ENCODE measurements at places on chromosomes 12 and 14.
A peak's percentile ranks its signal among the peaks of the same experiment; 100 is the strongest.

- no peak for DNase-seq
These were observed 117.1 kb downstream of the GXYLT1 start for GRCh38 chr12:42027546-42027945.

DNA sequence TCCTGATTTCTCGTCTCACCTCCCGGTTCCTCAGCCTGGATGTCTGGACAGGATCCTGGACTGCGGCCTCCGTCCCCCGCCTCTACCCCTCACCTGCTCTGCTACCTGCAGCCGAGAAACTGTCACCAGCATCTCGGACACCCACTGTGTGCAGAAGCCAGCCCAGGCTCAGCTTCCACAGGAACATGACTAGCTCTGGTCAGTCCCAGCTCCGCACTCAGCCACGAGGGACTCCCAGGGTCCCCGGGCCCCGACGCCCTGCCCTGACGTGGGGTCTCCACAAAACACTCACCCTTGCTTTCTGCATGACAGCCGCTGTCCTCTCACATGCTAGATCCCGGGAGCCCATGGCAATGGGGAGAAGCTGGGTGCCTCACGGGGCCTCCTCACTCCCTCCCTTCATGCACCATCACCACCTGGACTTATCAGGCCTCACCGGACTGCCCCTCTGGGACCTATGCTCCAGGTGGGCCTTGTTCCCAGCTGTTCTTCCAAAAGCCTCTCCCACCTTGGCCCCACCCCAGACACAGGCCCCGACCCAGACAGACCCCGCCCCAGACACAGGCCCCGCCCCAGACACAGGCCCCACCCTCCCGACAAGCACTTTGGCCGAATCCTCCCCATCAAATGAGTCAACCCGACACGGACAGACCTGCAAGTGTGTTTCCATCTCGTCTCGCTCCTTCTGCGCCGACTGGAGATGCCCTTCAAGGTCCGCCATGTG is 26.9 kb upstream of the ANKLE2 start:
- DNase-seq, result no peak

DNA sequence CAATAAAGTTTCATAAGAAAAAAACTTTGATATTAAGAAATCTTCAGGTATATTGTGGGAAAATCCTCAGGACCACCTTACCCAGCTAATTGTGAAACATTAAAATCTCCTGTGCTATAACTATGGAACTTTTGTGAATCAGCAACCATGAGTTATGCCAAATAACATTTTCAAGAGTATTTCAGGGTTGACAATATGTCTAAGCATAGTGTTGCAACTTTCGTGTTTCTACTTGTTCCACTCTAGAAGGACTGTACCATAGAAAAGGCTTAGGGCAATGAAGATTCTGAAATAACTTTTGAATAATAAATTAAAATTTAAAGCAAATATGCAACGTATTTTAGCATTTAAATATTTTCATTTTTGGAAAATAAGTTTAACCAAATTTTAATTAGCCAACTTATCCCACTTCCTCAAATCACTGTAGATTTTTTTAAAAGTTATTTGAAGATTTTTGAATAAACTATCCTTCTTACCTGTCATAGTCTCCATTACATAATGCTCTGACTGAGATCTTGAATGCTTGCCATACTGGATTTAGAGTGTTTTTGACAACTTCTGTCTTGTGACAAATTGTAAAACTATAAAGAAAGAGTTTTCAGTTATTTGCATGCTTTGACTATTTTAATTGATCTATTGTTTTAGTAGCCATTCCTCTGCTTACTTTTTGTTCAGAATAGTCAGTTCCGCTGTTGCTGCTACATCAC is 143.6 kb downstream of the CPNE8 start:
- no peak for DNase-seq

DNA sequence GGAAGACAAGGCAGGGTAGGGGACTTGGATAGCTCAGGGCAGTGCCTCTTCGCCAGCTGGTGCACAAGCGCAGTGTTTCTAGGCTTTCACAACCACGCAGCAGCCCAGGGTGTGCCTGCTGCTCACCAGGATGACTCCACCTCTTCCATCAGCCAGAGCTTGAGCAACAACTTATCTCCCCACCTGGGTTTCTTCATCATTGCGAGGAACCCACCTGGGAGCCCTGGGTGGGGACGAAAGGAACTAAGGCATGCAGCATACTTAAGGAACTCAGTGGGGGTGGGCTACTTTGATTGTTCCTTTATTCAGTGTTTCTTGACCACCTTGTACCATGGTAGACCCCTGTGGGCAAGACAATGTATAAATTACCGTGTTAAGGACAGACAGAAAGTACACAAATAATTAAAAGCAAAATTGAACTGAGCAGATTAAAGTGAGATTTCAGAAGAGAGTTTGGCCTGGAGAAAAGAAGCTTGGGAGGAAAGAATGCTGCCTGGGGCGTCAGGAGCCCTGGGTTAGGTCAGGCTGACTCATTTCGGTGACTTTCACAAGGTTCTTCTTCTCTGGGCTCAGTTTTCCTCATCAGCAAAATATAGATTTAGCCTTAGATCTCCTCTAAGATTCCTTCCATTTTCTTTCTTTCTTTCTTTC is 22.9 kb downstream of the KRT18 start:
- no peak for DNase-seq

DNA sequence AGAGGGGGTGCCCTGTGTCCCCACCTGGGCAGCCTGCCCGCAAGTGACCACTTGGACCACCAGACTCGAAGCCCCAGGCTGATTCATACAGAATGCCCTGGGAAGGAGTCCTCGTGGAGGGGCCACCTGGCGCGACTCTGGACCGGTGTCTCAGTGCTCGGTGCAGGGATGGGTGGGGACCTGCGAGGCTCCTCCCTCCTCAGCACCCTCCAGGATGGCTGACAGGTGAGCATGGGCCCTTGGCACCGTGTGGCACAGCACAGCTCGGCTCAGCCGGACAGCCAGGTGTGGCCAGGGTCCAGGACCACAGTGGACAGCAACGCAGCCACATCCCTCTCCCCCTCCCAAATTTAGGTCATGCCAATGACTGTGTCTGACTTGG is 44.5 kb downstream of the CCNK start:
- DNase-seq, result no peak

- no peak for DNase-seq
These were observed 55.1 kb upstream of the CMKLR1 start for GRCh38 chr12:108394196-108394595.

GRCh38 chr12:2118481-2119255 is 65.9 kb downstream of the CACNA1C start:
- no peak for DNase-seq

DNA sequence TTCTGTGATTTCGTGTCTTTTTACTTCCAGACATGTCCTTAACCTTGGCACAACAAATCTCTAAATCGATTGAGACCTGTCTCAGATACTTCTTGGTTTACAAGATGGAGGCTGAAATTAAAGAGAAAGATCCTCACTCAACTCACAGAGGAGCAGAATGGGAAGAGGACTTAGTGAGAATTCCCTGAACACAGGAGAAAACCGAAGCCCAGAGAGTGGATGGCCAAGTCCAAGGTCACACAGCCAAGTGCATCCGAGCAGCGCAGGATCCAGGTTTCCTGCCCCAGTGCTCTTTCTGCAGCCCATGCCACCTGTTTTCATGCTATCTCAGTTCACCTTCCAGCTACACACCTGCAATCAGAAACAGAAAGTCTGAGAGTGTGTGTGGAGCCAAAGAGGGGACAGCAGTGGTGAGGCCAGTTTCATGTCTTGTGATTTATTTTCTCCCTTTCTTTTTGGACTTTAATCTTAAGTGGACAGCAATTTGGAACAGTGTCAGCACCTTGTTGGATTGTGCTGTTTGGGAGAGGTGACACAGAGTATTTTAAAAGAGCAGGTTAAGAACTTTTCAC is 22.9 kb upstream of the TCL1B start:
- DNase-seq, result peak; percentile 59

GRCh38 chr12:69039911-69040310 is 106.9 kb upstream of the CPM start:
- no peak for DNase-seq

DNA sequence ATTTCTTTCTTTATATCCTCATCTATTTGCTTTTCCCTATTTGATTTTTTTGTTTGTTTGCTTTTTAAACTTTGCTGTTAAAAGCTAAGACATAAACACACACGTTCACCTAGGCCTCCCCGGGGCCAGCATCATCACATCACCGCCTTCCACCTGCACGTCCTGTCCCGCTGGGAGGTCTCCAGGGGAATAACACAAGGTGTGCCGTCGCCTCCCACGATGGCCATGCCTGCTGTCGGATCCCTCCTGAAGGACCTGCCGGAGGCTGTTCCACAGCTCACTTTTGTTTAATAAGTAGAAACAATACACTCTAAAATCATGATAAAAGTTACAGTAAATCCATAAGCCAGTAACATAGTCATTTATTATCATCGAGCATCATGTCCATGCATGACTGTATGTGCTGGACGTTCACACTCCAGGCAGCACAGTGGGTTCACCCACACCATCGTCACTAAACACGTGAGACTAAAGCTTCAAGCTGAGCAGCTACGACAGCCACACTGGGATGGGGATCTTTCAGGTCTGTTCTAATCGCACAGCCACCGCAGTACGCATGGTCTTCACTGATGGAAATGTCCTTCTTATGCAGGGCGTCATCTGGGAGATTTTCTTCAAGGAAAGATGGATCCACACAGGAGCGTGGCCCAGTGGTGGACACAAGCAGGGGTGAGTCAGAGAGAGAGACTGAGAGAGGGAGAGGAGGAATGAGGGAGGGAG is 3.6 kb downstream of the RIMBP2 start:
- DNase-seq, result no peak

DNA sequence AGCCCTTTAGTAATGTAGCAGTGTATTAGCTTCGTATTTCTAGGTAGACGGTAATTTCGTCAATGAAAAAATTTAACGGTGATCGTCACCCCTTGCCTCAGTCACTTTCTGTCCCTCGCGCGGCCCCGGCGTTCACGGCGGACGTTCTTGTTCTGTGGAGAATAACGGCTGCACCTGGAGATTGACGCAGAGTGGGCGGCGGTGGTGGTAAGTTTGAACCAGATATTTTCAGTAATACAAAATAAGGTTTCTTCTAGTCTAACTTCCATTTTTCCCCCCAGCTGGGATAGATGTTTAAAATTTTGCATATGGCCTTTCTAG is 341 bp downstream of the ZNF10 start:
- no peak for DNase-seq

DNA sequence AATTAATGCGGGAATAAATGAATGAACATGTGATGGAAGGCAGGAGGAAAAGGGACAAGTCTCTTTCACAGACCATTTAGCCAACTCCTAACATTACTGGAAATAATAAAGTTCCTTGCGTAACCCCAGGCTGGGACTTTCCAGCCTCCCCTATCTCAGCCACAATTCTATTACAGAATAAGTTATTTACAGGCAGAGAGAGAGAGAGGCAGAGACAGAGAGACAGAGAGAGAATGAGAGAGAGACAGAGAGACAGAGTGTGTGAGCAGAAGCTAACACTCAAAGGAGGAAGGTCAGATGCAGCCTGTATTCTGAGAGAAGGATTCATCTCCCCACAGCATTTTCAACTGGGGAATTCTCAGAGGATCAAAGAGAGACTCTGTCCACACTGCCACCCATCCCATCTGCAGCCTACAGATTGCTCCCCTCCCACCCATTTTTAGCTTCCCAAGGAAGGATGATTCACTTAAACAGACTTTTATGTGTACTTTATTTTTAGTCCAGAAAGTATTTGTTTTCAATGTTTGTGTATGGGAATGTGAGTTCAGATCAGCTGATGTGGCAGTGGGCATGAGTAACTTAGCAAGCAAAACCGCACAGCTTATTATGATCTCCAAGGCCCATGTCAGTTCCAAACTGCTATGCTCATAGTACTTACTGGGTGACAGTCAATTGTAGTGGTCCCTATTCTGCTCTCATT is 165.7 kb downstream of the CAND1 start:
- no peak for DNase-seq

DNA sequence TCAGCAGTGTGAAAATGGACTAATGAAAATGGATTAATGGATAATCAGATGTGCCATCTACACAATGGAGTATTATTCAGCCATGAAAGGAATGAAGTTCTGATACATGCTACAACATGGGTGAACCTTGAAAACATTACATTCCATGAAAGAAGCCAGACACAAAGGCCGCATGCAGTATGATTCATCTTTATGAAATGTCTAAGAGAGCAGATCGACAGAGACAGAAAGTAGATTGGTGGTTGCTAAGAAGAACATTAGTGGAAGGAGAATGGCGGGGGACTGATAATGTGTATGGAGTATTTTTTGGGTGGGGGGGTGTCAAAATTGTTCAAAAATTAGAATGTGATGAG is 47.3 kb downstream of the PRKAB1 start:
- DNase-seq, result no peak

DNA sequence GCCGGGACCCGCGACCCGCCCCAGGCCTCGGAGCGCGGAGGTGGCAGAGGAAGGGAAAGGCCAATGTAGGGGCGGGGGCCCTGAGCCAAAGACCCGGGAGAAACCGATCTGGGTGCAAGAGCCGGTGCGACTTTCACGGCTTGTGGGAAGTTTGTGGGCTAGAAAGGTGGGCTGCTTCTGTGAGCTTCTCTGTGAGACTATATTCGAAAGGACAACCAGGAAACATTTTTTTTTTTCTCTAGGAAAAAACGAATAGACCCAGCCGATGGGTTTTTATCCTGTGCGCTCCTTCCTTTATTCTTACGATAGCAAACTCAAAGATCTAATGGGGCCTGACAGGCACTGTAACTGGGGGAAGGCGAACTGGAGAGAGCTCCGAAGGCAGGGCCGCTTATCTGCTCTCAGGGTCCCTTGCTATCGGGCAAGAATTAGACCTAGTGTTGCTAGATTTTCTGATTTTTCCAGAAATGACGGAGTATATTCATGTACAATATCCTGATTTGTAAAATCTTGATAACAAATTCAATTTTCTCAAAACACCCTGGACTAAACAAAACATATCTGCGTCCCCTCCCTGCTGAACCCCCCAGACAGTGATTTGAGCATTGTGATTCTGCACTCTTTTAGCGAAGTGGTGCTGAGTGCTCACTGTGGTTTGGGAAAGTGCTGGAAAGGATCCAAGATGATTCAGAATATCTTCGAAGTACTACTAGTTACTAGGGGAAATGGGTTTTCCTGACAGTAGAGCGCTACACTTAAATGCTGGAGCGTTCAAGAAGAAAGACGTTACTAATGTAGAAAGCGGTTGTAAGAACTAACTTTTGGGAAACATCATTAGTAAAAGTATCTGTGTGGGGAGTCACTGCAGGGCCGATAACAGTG is 563 bp upstream of the STXBP6 start:
- no peak for DNase-seq

- DNase-seq, result no peak
These were observed 460.0 kb downstream of the KCNH5 start for GRCh38 chr14:62585247-62585646.

- DNase-seq, result no peak
These were observed 202.0 kb downstream of the SPTSSA start for GRCh38 chr14:34259996-34260395.

- no peak for DNase-seq
These were observed 17.9 kb upstream of the MGST1 start for GRCh38 chr12:16329594-16329993.

- DNase-seq, result no peak
These were observed 940.2 kb downstream of the GALC start for GRCh38 chr14:87052646-87053225.
